Activated CD8-positive, alpha-beta T cell treated with anti-CD3 and anti-CD28 coated beads, Interleukin-2, amount 10 ng/mL, durations not matched to agents 7 days and 5 days (primary cell): ENCODE measurements at places on chromosomes 5 and 9. TPM values are rescaled to one million over a fixed set of nuclear protein-coding genes. Genes with fewer than 3 reads are reported as not detected.

The NXNL2 gene
- total RNA-seq, result not detected

- no peaks in the 10 kb centered on the region for H3K4me1 ChIP-seq
- no peak for DNase-seq
- H3K27ac ChIP-seq, result no peak overlapping the region
Measured at GRCh38 chr9:22342491-22343217, 104.0 kb upstream of the DMRTA1 start.

DNA sequence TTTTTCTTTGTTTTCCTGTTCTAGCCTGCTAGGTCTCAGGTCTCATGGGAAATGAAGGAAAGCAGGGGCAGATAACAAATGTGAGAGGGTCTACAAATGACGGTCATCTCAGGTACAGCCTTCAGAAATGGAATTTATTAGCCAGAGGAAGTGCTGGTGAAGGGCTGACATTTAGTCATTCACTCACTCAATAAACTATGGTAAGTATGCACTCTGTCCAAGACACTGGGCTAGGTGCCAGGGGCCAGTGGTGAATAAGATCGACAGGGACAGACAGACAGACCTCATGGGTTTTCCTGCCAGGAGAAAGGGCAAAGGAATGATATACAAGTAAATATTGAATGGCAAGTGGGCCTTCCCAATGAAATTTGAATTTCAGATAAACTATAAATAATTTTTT, 6.3 kb downstream of the PDE6A start:
- H3K36me3 ChIP-seq, result no peaks in the 10 kb centered on the region
- H3K4me1 ChIP-seq, result no peaks in the 10 kb centered on the region
- peaks cover 29% of the 10 kb centered on the region for H3K27me3 ChIP-seq
- no peak overlapping the region for H3K27ac ChIP-seq

GRCh38 chr9:89171693-89172092, 6.9 kb downstream of the SHC3 start:
- no peaks in the 10 kb centered on the region for H3K4me1 ChIP-seq
- H3K27me3 ChIP-seq, result peaks cover 33% of the 10 kb centered on the region
- H3K4me3 ChIP-seq, result no peak overlapping the region
- H3K27ac ChIP-seq, result no peak overlapping the region
- no peaks in the 10 kb centered on the region for H3K36me3 ChIP-seq

GRCh38 chr9:88954066-88954465, 37.2 kb upstream of the S1PR3 start:
- H3K4me3 ChIP-seq, result no peak overlapping the region
- peaks cover 6% of the 10 kb centered on the region for H3K27me3 ChIP-seq
- no peak for DNase-seq
- no peaks in the 10 kb centered on the region for H3K36me3 ChIP-seq
- H3K4me1 ChIP-seq, result peaks cover 9% of the 10 kb centered on the region

GRCh38 chr5:94810281-94810680, 191.8 kb downstream of the SLF1 start:
- no peak overlapping the region for H3K27ac ChIP-seq
- no peaks in the 10 kb centered on the region for H3K36me3 ChIP-seq
- DNase-seq, result no peak

- H3K4me1 ChIP-seq, result peaks cover 72% of the 10 kb centered on the region
- peaks cover 15% of the 10 kb centered on the region for H3K36me3 ChIP-seq
- H3K27me3 ChIP-seq, result no peaks in the 10 kb centered on the region
- DNase-seq, result peak; percentile 74
Measured at GRCh38 chr5:54673523-54674225, 156.1 kb downstream of the SNX18 start.

The TMEFF1 gene
- not detected for total RNA-seq

The PCDHB9 gene
- not detected for total RNA-seq

DNA sequence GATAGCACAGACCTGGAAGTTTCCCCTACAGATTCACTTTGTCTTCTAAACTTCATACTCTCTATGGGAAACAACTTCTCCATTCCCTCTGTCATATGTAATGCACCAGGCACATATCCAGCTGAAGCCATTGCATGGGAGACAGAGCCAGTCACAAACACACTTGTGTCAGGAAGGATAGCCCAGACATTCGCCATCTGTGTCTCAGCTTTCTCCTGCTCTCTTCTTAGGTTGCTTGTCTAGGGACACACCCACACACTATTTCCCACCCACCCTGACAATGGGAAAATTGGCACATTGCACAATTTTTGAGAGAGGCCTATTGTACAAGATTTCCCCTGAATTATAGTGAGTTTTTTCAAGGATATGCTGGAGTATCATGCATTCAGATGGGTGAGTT, 158.4 kb upstream of the MPDZ start:
- no peaks in the 10 kb centered on the region for H3K27me3 ChIP-seq
- no peaks in the 10 kb centered on the region for H3K36me3 ChIP-seq
- H3K4me1 ChIP-seq, result no peaks in the 10 kb centered on the region
- no peak for DNase-seq
- no peak overlapping the region for H3K4me3 ChIP-seq

The BSPRY gene
- total RNA-seq, result 4.0 TPM

- no peaks in the 10 kb centered on the region for H3K27me3 ChIP-seq
- H3K27ac ChIP-seq, result no peak overlapping the region
- H3K36me3 ChIP-seq, result no peaks in the 10 kb centered on the region
- H3K4me1 ChIP-seq, result no peaks in the 10 kb centered on the region
Measured at GRCh38 chr5:142280066-142281007, 44.5 kb downstream of the SPRY4 start.

The MARVELD2 gene
- 0.18 TPM for total RNA-seq

The AMBP gene
- total RNA-seq, result not detected

- no peak overlapping the region for H3K4me3 ChIP-seq
- peaks cover 1% of the 10 kb centered on the region for H3K27me3 ChIP-seq
- no peak for DNase-seq
- H3K27ac ChIP-seq, result no peak overlapping the region
- H3K36me3 ChIP-seq, result no peaks in the 10 kb centered on the region
Measured at GRCh38 chr9:121935739-121936138, 157.4 kb downstream of the TTLL11 start.

DNA sequence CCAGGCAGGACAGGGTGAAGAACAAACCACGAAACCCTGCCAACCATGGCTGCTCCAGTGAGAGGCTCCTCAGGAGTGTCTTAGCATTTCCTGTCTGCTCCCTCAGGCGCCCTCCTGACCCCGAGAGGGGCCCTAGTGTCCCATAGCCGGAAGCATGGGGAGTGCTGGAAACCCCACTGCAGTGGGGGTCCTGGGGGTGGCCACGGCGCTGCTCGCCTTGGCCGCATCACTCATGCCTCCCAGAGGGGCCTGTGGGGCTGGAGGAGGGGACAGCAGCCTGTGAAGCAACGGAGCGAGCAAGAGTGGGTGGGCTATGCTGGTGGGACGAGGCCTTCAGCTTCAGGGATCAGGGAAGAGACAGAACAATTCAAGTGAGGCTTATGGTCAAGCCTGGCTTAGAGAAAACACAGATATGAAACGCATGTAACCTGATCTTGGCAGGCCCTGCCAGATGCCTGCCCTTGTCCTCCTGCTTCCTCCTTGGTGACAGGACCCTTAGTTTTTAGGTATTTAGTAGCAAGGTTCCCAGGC, 219.1 kb downstream of the FANCC start:
- H3K27ac ChIP-seq, result no peak overlapping the region
- no peaks in the 10 kb centered on the region for H3K4me1 ChIP-seq
- no peaks in the 10 kb centered on the region for H3K27me3 ChIP-seq
- no peak overlapping the region for H3K4me3 ChIP-seq
- no peak for DNase-seq

DNA sequence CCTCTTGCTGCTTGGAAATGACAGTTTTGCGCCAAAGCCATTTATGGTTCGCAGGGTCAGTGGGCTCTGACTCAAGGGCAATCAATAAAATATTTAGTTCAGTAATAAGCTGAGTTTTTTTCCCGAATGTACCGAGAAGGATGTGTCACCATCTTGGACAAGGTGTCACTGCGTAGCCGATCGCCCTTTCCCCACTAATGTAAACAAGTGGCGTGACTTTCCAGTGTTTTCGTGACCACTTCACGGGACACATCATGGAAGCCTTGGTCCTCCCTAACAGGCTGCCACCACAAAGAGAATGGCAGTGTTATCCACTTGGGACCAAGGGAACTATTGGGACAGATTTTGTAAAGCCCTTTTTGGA, 16.4 kb downstream of the ISL1 start:
- no peak for DNase-seq
- H3K27me3 ChIP-seq, result peaks cover 51% of the 10 kb centered on the region
- no peaks in the 10 kb centered on the region for H3K36me3 ChIP-seq

- peaks cover 2% of the 10 kb centered on the region for H3K4me1 ChIP-seq
- H3K36me3 ChIP-seq, result no peaks in the 10 kb centered on the region
- DNase-seq, result peak; percentile 61
Measured at GRCh38 chr9:22452415-22453010, 5.9 kb downstream of the DMRTA1 start.

- H3K27me3 ChIP-seq, result peaks cover 20% of the 10 kb centered on the region
- H3K4me3 ChIP-seq, result no peak overlapping the region
- DNase-seq, result no peak
- H3K4me1 ChIP-seq, result no peaks in the 10 kb centered on the region
Measured at GRCh38 chr9:23824830-23825591, 1.0 kb downstream of the ELAVL2 start.

The TMEM252 gene
- not detected for total RNA-seq

The CARD6 gene
- total RNA-seq, result 3.4 TPM
